Mesothelial cell of epicardium (in vitro differentiated cells): ENCODE measurements at places on chromosomes 5 and 9. TPM values are rescaled to one million over a fixed set of nuclear protein-coding genes. Genes with fewer than 3 reads are reported as not detected.

DNA sequence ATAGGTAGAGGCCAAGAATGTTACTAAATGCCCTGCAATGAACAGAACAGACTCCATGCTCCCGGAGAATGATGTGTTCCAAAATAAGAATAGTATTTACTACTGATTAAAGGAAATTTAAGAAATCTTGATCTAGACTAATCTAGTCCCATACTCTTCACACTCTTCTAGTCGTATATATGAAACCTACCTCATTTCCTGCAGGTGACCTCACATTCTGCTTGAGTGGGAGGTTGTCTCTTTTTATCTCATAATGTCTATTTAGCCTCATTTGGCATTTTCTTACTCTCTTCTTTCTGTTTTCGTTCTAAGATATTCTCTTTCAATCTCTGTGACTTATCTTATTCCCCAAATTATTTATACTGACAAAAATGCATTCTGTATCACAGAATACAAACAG lies 9.2 kb upstream of the SHOC1 start:
- DNase-seq, result no peak
- H3K4me1 ChIP-seq, result no peaks in the 10 kb centered on the region
- H3K27me3 ChIP-seq, result peaks cover 32% of the 10 kb centered on the region
- H3K27ac ChIP-seq, result no peak overlapping the region
- no peaks in the 10 kb centered on the region for H3K36me3 ChIP-seq
- H3K4me3 ChIP-seq, result no peak overlapping the region

DNA sequence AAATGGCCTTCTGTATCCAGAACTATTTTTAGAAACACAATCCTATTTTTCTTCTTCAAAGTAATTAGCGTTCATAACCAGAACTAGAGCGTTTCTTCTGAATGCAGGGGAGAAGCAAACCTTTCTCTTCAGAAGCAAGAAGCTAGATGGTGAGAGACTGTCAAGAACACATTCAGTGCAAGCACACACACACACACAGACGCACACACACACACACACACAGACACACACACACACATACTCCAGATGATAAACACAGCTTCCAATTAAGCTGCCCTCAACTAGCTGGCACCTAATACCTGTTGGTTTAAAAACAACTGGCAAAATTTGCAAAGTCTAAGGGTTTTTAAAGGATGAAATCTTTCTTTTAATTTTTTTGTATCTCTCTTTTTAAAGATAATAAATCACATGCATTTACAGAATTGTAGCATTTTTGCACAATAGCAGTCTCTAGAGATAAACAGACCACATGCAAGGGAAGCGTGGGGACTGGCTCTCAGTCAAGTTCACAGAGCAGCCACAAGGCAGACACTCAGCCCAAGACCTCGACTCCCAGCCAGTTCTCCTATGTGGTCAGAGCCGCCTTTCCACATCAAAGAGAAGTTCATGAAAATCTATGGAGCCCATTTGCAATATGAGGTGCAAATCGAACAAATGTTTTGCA lies 138.5 kb downstream of the TTLL11 start:
- H3K4me3 ChIP-seq, result no peak overlapping the region
- no peak for DNase-seq
- H3K27me3 ChIP-seq, result peaks cover 13% of the 10 kb centered on the region
- peaks cover 15% of the 10 kb centered on the region for H3K4me1 ChIP-seq
- H3K36me3 ChIP-seq, result no peaks in the 10 kb centered on the region
- no peak overlapping the region for H3K27ac ChIP-seq

GRCh38 chr5:153237671-153238332 lies 252.7 kb upstream of the GRIA1 start:
- H3K36me3 ChIP-seq, result no peaks in the 10 kb centered on the region
- H3K4me1 ChIP-seq, result no peaks in the 10 kb centered on the region
- H3K27ac ChIP-seq, result no peak overlapping the region
- no peak overlapping the region for H3K4me3 ChIP-seq
- DNase-seq, result no peak

POU4F3 gene
- total RNA-seq, result 0.09 to 0.25 TPM (median 0.13 TPM) in 3 replicates

GFI1B gene
- not detected in 3 replicates for total RNA-seq
